ENCODE measurements at places on chromosomes 7 and 10.

DNA sequence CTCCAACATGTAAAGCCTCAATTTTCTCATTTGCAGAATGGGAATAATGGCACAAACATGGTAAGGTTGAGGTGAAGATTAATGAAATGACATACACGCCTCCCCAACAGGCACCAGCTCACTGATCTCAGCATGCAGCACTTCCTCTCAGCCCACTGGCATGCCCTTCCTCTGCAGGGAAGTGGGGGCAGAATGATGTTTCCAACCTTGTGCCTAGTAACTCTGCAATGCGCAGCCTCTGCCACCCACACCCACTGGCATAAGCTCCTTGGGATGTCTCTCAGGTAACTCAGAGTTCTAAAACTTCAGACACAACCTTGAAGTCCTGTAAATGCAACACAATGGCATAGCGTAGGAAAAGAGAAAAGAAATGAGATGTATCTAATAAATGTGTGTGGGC is 540.7 kb downstream of the HTR7 start:
- DNase-seq = no peak

DNA sequence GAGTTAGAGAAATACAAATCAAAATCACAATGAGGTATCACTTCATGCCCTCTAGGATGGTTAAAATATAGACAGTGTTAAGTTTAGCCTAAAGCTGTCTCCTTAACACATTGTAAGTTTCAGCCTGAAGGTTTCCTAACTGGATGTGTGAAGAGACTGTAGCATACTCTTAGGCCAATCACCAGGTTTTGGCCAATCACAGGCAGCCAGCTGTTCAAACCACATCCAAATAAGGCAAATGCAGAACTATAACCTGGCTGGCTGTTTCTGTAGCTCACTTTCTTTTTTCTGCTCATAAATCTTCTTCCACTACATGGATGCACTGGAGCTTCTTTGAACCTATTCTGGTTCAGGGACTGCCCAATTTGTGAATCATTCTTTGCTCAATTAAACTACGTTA is 19.7 kb downstream of the ESYT2 start:
- DNase-seq = peak; percentile 73

DNA sequence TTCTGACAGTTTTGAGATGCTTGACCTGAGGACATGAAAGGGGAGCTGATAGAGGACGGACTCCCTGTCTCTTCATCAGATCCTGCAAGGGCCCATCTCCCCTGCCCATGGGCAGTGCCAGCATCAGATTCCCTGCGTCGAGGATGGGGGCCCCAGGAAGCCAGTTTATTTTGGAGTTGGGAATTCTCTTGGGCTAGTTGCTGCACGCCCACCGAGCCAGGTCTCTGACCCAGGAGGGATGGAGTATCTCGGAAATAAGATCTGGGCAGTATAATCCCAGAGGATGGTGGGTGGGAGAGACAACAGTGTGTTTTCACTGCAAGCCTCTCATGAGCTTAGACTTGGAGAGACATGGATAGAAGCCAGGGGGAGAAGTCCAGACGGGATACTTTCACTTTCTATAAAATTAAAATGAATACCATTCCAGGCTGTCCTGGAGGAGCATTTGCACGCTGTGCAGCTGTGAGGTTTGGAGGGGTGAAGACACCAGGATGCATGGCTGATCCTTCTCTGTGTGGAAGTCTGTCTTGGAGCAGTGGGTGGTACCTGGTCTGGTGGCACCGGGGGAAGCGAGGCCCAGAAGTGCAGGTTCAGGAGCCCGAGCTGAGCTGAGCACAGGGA is 25.8 kb downstream of the DOCK1 start:
- DNase-seq = no peak

DNA sequence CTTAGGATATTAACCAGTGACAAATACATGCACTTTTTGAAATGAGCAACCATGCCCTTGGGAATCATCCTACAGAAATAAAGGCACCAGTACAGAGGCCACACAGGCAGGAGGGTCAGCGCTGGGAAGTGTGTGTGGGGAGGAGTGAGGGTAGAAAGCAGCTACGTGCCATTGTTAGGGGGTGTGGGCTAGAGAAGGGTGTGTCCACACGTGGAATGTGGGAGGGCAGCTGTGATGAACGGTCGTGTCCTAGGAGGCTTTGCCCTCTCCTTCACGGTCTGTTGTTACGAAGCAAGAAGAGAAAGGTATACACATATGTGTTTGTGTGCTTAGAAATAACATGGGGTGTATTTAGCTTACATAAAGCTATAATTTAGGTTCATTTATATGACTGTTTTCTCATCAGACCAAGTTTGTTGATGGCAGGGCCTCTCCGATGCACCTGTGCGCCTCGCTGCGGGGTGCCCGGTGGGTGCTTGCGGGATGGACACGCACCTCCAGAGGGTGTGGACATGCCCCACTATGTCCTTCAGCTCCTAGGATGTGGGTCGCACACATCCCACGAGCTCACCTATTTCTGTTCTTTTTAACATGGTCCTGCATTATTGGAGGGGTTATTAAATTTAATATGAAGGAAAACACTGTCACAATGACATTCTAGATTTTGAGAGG is 16.9 kb upstream of the GET4 start:
- DNase-seq = no peak

DNA sequence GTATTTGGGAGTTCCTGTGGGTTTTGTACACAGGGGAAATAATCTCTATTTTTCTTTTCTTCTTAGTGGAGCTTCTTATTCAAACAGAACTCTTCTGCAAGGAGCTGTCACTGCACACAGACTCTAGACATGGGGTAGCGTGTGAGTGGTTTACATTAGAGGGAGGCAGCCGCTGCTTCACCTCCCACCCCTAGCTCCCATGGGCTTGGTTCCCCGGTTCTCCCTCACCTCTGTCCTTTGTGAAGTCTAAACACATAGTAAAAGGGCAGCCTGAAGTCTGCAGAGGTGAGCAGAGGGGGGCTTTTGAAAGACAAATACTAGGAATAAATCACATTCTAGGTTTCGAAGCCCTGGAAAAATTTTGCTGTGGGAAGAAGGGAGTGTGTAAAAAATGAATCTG is 5.5 kb downstream of the ASB4 start:
- DNase-seq = no peak

DNA sequence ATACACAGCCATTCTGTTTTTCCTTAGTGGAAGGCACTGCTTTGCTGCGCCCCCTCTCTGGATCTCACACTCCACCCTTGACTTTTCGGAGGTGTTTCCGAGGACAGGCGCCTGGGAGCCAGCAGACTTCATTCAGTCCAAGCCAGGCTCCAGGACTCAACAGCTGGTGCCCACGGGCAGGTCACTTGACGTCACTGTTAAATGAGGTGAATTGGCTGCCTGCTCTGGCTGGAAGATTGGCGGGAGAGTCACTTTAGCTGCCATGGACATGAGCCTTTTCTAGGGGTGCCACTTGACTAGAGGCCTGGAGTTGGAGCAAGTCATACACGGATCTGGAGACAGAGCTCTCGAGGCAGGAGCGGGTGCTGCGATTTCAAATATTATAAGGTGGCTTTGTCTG is 3.2 kb downstream of the HTRA1 start:
- DNase-seq = no peak

DNA sequence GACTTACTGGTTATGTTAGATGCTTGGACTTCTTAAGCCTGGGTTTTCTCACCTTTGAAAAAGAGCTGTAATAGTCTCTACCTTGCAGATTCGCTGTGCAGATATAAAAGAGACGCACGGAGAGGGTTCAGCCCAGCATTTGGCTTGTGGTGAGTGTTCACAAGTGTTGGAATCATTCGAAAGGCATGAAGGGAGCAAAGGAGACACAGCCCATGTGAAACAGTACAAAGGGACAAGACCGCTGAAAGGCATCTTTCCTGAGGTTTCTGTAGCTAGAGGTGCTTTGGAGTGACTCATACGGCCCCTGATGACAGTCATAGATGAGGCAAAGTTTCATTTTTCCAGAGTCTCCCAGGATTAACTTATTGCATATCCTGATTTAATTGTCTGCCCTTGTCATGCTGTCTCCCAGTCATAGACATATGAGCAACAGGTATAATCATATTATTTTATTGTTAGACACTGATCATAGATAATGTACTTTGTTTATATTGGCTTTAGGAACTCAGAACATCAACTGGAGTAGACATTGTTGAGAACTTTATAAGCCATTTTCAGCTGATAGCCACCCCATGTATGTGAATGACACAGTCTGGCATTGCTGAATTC is 171.1 kb downstream of the ADRA2A start:
- DNase-seq = no peak

DNA sequence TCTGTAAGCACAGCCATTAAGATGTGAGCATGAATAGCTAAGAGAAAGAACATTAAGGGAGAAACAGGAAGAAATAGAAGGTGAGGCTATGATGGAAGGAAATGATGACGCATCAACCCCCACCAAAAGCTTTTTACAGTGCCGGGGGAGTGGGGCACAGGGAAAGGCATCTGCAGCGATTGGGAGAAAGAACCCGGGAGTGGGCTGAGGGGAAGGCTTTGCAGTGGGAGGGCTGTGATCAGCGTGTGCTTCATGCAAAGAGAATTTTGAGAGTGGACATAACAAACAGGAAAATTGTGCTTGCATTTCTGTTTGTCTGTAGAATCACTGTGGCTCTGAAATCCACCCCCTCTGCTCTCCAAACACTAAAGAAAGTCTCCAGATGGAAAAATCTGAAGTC is 250.8 kb downstream of the KCNMA1 start:
- no peak for DNase-seq

DNA sequence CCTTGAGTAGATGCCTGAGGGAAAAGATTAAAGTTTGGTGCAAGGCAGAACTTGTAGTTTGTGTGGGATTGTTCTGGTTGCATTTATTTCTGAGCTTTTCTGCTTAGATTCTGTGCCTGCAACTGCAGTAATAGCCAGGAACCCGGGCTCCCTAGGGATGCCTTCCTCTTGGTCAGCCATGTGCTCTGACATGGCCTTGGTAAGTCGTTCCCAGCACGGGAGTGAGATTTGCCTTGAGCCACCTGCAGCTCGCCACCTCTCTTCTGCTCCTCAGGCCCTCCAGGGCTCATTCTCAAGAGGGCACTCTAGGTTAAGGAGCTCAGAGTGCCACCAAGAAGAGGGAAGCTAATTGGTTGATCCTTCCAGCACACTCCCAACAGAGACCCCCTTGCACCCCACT is 350.6 kb upstream of the MKI67 start:
- no peak for DNase-seq

- DNase-seq = no peak
Measured at GRCh38 chr7:90886416-90886815, 290.3 kb downstream of the CDK14 start.

- no peak for DNase-seq
Measured at GRCh38 chr10:2660276-2660675, 407.1 kb upstream of the PFKP start.

- no peak for DNase-seq
Measured at GRCh38 chr10:79401015-79401921, 44.2 kb downstream of the ZCCHC24 start.

DNA sequence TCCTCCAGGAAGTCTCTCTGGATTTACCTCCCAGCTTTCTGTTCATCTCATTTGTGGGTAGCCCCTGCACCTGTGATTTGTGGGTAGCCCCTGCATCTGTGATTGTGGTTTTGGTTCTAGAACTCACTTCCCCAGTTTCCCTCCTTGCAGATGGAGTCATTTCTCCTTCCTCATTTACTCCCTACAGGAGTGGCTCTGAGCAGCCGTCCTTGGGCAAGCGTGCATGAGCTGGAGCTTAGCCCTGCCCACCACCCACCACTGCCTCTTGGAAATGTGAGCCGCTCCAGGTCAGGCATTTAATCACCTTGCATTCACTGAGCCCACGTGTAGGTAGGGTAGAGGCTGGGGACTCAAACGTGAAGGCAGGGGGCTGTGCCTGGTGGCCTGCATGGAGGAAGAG is 8.2 kb downstream of the COL26A1 start:
- DNase-seq = no peak

GRCh38 chr7:55160539-55160938 is 141.7 kb downstream of the EGFR start:
- DNase-seq = no peak

DNA sequence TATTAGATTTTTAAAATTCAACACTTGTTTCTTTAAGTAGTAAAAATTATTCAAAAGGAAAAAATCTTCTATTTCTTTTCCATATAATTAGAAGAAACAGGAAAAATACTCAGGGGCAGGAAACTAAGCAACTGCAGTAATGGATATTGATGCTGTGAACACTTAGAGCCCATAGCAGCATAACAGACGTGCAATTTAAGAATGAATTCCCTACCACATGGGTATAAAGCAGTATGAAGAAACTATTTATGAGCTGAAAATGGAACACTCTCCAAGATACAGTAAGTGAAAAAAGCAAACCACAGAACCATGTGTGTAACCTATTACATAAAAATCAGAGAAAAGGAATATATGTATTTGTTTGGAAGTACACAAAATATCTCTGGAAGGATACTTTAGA is 30.8 kb downstream of the ARHGAP19 start:
- DNase-seq = no peak

- no peak for DNase-seq
Measured at GRCh38 chr10:114506871-114507385, 102.6 kb upstream of the AFAP1L2 start.

DNA sequence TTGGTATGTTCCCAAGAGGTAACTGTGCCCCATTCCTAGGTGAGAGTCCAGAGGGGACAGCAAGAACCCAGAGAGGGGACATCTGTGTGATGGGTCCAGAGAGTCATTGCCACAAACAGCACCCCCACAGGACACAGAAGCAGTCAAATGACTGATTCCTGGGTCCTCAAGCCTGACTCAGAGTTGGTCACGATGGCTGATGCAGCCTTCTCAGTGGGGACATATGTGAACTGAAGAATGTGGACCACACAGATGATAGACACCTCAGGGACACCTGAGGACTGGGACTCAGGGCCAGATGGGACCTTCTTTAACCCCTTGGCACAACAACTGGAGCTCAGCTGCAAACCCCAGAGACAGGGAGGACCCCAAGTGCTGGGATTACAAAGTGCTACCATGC is 96.5 kb downstream of the STRA8 start:
- DNase-seq = no peak

GRCh38 chr7:2301511-2301863 is 12.8 kb downstream of the SNX8 start:
- DNase-seq = no peak

DNA sequence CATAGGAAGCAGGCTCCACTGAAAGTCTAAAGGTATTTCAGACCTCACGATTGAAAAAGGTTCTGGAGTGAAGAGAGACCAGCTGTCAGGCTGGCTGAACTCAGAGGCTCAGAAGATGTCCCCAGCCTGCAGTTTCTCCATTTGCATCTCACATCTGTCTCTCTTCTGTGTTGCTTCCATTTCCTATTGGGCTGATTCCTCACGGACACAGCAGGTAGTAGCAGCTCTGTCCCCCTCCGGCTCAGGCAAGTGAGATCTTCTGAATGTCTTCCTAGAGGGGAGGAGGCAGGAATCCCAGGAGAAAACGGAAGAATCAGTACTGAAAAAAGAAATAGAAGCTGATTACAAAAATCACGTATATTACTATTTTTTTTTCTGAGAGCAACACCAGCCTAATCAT is 274.1 kb upstream of the COBL start:
- DNase-seq = no peak

GRCh38 chr7:17402628-17403278 is 104.3 kb downstream of the AHR start:
- DNase-seq = peak; percentile 50

- no peak for DNase-seq
Measured at GRCh38 chr10:64813391-64813790, 1292.2 kb downstream of the REEP3 start.

- no peak for DNase-seq
Measured at GRCh38 chr10:119693262-119693957, 32.4 kb upstream of the INPP5F start.

- no peak for DNase-seq
Measured at GRCh38 chr7:49166441-49166840, 242.1 kb downstream of the CDC14C start.

- no peak for DNase-seq
Measured at GRCh38 chr10:52666931-52667330, 105.7 kb downstream of the MBL2 start.
